Common myeloid progenitor, CD34-positive (primary cell): ENCODE measurements at places on chromosomes 2 and 18.

DNA sequence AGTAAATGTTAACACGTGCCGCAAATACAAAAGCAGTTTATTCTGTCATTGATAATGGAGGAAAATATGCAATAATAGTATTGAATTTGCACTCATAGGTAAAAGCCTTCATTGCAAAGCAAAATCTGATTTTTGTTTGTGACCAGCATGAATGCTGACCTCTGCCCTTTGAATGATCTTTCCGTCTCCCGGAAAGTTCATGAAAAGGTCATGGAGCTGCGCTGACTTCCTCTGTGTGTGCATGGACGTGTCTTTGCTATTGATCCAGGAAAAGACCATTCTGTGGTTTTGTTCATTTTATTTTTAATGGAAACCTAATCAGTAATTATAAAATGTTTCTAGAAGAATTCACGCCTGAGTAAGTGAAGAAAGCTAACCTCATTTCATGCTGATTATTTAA lies 320.0 kb downstream of the MTX2 start:
- DNase-seq = no peak

- no peak for DNase-seq
Observed at GRCh38 chr2:99748344-99748743, 258.5 kb upstream of the REV1 start.

DNA sequence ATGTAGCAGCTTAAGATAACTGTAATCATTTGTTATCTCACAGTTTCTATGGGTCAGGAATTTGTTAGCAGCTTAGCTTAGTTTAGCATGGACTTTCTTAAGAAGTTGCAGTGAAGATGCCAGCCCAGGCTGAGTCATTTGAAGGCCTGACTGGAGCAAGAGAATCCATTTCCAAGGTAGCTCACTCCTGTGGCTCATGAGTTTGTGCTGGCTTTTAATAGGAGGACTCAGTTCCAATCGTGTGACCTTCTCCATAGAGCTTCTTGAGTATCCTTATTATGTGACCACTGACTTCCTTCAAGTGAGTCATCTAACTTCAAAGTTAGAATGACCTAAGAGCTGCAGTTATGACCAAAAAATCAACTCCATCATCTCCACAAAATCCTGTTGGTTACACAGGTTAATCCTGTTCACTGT lies 1.4 kb downstream of the GPATCH11 start:
- DNase-seq = peak; percentile 19

GRCh38 chr18:80033181-80034067 lies 810 bp upstream of the RBFA start:
- no peak for DNase-seq

- no peak for DNase-seq
Observed at GRCh38 chr2:240355001-240355891, 80.2 kb upstream of the GPC1 start.

DNA sequence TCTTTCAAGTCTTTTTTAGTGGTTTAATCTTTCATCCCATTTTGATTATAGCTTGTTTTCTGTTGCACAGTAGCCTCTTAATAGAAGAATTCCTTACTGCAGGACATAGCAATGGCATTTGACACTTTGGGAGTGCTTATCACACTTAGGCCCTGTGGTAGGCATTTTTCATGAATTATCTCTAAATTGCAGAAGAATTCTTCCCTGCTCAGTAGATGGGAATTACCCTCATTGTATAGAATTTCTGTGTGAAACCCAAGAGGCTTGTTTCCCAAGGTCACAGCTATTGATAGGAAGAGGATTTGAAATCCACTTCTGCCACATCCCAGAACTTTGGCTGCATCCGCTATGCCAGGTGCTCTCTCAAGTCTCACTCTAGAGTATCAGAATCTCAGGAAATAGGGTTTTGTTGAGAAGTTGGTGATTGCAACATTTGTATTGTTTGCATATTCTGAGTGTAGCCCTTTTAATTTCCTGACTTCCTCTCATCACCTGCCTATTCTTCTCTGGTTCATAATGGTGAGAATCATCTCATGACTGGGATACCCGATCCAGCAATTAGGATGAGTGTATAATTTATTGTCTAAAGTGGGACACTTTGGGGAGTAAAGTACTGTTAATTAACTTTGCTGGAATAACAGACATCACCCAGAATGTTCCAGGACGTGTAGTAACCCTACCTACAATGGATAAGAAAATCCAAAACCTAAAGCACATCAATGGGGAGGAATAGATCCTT lies 255.2 kb upstream of the RASGRP3 start:
- DNase-seq = no peak

DNA sequence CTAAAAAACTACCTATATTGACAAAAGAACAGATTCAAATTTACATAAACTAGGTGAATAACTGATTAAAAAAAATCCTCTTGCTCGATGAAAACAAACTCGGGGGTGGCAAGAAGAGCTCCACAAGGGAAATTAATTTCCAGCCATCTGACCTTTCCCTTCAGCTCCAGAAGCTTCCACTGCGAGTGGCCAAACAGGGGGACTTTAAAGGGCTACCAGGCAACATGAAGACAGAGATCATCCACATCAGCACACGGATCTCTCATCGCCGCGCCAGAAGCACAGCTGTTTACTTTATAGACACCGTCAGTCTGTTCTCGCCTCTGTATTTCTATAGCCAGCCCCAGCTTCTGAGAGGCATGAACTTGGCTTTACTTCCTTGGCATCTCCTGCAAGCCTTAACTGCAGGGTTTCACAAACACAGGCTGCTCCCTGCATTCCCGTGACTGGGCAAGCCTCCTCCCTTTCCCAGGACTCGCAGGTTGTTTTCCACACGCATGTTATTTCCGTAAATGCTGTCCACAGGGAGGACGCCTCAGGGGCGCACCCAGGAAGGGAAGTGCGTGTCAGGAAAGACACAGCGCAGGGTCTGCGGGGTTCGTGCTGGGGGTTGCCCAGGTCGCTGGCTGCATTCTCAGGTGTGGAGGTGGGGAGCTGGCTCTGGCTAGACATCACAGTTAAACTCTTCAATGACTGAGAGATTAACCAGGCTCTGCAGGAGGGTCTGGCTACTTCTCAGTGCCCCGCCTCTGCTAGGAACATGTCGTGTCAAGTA lies 85.0 kb downstream of the USP40 start:
- no peak for DNase-seq

- DNase-seq = no peak
Observed at GRCh38 chr2:219645631-219646527, 18.4 kb downstream of the SLC4A3 start.

GRCh38 chr2:218256612-218257350 lies 4.0 kb upstream of the GPBAR1 start:
- no peak for DNase-seq

DNA sequence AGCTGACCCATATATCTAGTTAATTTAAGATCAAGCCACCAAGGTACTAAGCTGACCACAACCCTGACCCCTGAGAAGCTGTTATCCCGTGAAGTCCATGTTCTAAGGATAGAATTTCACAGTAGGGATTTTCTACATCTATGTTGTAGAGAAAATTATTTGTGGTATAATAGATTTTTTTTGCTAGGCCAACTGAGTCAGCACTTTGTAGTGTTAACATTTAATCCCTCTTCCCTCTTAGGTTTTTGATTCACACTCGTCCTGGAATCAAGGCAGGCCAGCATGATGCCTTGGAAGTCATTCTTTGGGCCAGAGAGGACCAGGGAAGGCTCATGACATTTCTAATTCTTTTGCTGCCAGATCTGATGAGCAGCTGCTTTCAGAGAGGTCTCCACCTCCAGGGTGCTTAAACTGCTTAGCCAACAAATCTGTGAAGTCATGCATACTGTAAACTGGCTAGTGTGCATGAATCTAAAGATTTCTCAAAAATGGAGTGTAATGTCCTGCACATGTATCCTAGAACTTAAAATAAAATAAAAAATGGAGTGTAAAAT lies 102.5 kb downstream of the RBM43 start:
- no peak for DNase-seq

- no peak for DNase-seq
Observed at GRCh38 chr2:9326975-9327374, 96.4 kb downstream of the ITGB1BP1 start.

- DNase-seq = no peak
Observed at GRCh38 chr2:234444242-234444730, 52.6 kb downstream of the ARL4C start.

DNA sequence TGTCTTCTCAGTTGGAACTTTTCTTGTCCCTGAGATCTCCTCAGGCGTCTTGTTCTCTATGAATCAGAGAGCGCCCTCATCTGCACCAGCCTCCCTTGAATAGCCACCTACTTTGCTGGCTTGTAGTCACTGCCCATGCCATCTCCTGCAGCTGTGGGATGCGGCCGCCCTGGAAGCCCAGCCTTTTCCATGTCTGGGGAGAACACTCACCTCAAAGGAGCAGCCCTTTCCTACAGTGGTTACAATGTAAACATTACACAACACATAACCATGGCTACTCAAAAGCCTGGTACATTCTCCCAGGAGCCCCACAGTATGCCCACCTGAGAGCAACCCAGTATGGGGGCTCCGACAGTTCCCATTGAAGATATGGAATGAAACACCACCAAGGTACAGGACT lies 351.0 kb downstream of the EN1 start:
- no peak for DNase-seq

DNA sequence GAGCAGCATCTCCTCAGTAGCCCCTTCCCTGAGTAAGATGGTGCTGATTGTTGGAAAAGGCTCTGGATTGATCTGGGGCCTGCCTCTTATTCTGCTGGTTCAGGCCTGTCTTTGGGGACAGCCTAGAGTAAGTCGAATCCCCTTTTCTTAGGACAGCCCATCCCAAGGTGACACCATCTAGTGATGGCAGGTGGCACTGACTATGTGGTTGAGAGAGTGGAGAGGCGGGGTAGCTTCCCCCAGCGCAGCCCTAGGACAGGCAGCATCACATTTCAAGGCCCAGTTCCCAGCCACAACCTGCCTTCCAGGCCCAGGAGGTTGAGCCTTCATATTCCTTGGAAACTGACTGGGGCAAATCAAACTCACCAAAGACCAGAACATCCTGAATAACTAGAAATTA lies 69.1 kb upstream of the B3GNT7 start:
- no peak for DNase-seq

- no peak for DNase-seq
Observed at GRCh38 chr2:97751752-97752151, 38.4 kb downstream of the ZAP70 start.

DNA sequence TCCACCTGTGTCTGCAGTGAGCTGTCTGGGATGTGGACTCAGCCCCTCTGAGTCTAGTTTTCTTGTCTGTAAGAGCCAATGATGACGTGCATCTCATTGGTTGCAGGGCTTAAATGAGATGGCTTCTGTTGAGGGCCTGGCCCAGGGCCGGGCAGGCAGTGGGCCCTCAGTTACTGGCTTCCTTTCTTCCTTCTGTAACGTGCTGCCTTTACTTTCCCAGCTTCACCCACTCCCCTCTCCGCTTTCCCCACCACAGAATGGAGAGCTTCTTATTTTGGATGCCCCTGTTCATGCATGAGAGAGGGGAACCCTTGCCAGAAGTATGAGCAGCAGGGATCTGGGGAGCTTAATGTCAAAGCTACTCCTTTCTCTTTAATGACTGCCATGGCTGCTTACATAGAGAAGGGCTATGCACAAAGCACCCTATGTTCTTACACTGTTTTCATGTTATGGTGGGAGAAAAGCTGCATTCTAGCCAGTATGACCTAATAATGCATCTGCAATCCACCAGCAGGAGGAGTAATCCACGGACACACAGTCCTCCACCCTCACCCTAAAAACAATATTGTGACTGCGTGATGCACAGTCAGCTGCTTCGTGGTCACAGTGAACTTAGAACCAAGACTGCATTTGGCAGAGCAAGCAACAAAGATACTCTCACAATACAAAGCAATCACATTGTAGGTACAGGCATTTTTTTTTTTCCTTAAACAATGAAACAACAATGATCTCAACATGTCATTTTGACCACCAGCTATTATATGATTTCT lies 37.2 kb downstream of the CREG2 start:
- peak; percentile 36 for DNase-seq

- no peak for DNase-seq
Observed at GRCh38 chr2:211423018-211423417, 866.6 kb downstream of the CPS1 start.

GRCh38 chr2:223161873-223162458 lies 110.0 kb downstream of the KCNE4 start:
- DNase-seq = no peak

DNA sequence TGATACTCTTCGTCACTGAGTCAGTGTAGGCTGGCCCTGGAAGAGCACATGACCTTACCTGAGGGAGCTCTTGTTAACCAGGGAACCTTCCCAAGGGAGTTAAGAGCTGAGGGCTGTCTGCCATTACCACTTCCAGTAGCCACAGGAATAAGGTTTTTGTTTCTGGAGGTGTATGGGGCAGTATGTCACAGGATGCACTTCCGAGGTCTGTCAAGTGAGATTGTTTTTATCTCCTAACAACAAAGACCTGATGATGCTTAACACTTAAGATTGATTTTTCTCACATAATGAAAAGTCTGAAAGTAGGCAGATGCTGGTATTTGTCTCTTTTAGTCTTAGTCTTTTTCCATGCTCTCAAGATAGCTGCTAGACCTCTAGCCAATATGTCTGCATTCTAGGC lies 41.8 kb downstream of the PSMA8 start:
- DNase-seq = no peak

GRCh38 chr2:169069341-169069740 lies at the start of gene DHRS9:
TSS of gene DHRS9 (plus strand) at chr2:169069563. CDS start at chr2:169081582, 12,019 bp downstream.
- DNase-seq = no peak

DNA sequence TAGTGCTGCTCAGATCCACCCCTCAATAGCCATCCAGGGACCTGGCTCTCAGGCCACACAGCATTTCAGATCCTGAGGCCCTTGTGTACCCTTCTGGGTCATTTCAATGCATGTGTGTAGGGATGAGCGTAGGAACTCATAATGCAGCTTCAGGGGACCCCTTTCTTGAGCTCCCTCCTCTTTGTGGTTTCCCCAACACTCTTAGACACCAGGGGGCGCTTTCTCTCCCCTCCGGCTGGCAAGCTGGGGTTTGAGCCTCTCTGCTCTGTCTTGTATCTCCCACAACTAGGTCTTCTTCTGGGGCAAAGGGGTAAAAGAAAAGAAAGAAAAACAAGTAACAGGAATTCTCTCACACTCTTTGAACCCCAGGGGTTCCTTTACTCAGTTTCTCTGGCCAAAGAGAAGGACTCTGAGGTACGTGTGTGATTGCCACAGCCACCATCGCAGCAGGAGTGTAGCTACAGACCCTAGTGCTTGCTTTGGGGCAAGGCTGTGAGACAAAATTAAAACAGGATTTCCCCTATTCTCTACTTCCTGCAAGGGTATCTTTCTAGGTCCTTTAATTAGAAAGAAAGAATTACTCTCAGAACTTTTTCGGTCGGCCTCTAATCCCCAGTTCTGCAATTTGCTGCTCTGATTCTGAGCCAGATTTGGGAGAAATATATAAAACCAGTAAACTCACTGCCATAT lies 38.0 kb downstream of the CABYR start:
- peak; percentile 54 for DNase-seq

- no peak for DNase-seq
Observed at GRCh38 chr2:189444322-189444721, 3.0 kb downstream of the WDR75 start.
